ENCODE measurements at places on chromosomes 5 and 9.

DNA sequence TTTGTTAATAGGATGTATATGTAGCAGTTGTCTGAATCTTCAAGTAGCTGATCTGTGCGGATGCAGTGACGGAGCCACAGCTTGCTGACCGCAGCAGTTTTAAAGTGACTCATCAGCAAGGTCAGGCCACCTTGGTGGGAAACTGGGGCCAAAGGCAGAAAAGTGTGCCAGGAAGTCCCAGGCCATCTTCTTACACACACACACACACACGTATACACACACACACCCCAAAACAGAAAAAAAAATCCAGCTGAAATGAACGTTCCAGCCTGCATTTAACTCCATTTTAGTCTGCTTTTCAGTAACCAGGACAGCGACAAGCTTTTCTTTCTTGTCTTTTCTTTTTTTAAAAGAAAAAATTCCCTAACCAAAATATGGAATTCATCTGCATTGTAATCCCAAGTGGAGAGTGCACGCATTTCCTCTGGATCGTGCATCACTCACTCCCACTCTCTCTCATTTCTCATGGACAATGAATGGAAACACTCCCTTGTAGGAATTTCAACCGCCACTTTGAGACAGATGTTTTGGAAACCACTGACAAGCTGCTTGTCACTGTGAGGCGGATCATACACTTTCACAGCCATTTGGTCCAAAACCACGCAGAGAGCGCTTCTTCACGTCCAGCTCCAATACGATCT lies 103.9 kb downstream of the LHFPL2 start:
- no peak for DNase-seq

GRCh38 chr5:1477341-1477740 lies 32.1 kb upstream of the SLC6A3 start:
- DNase-seq = no peak

GRCh38 chr9:127123064-127123890 lies 842 bp upstream of the ANGPTL2 start:
- no peak for DNase-seq

- DNase-seq = no peak
Observed at GRCh38 chr5:126015235-126016181, 407.7 kb upstream of the GRAMD2B start.

GRCh38 chr5:40685976-40686486 lies 6.3 kb downstream of the PTGER4 start:
- DNase-seq = no peak

GRCh38 chr9:113210815-113211214 lies 10.3 kb downstream of the FKBP15 start:
- no peak for DNase-seq

GRCh38 chr5:42250-42649 lies 49.7 kb upstream of the PLEKHG4B start:
- DNase-seq = no peak

DNA sequence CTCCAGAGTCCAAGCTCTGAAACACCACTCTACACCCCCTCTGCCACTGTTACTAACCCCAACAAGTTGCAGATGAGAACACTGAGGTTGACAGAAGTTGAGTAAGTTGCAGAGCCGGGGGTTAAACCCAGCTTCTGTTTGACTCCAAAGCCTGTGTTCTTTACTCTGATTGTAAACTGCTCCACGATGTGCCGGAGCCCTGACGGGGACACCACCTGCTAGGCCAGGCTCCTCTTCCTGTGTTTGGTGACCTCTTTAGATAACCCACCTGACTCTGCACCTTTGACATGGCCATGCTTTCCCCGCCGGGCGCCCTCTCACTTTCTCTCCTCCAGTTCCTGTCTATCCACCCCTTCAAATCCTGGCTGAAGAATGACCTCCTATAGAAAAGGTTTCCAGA lies 96.7 kb downstream of the PAX5 start:
- DNase-seq = no peak

DNA sequence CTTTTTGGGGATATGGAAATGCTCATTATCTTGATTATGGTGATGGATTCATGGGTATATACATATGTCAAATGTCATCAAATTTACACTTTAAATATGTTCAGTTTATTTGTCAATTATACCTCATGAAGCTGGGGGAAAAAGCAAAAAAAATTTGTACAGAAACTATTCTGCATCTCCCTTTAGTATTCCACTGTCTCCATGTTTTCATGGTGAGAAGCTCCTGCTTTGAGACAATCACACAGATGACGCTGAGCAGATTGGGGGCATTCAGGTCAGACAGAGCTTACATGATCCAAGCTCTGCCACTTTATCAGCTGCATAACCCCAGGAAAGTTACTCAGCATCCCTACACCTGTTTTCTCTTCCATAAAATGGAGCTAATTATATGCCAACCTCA lies 101.5 kb downstream of the PLPPR1 start:
- no peak for DNase-seq

DNA sequence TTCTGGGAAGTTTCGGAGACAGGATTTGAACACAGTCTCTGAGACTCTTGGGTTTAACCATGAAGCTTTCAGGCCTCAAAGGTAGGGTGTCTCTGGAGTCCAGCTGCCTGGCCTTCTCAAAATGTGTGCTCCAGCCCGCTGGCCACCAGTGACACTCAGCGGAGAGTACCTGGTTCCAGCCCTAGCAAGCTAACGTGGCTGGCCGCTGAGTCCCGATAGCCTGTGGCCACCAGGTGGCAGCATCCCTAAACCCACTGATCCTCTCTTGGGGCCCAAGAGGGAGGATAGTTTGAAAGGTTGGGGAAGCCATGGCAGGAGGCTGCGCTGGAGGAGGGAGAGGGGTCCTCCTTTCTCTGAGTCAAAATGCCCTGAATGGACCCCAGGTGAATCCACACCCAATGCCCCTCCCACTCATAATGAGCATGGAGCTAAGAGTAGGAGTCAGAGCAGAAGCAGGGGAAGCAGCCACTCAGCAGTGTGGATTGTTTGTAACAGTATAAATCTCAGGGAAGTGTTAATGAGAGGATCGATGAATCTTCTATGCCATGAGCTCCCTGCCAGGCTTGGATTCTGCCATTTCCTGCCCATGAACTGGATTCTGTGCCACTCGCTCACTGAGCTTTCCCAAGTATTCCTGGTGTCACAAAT lies 5.4 kb upstream of the TIFAB start:
- peak; percentile 13 for DNase-seq

- DNase-seq = no peak
Observed at GRCh38 chr5:167576897-167577296, 714.5 kb upstream of the WWC1 start.

GRCh38 chr5:34523387-34523726 lies 132.8 kb upstream of the RAI14 start:
- no peak for DNase-seq

- DNase-seq = no peak
Observed at GRCh38 chr5:37056762-37057161, 180.2 kb downstream of the NIPBL start.

DNA sequence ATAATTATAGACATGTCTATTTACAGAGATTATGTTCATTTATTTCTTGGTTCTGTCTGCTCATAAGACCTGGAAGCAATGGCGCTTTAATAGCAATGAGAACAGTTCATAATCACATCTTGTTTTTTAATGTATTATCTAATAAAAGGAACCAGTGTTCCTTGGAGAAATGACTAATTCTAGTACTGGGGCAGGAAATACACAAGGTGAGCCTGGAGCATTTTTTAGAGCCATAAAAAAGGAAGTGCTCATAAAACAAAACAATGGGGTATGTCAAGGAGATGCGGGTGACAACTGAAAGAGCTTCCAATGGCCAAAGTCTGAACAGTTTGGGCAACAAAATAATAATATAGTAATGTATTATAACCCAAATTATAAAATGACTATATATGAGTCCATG lies 531.9 kb upstream of the CHD1 start:
- no peak for DNase-seq

GRCh38 chr9:801399-802071 lies 40.0 kb upstream of the DMRT1 start:
- no peak for DNase-seq

DNA sequence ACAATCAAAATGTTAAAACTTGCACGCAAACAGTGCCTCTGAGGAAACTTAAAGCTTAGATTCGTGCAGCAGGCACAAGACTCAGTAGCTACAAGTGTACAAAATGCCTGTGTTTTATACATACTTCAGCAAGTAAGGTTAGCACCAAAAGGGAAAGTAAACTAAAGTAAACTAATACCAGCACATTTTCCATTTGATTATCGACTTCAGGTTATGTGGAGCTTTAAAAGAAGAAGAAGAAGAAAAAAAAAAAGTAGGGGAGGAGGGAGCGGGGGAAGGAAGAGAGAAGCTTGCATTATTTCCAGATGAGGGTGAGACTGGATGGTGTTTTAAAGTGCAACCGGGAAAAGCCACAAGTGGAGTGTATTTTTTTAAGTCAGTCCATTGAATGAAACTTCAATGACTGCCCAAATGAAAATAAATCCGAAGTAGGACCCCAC lies 596 bp upstream of the ADAMTS6 start:
- DNase-seq = no peak

GRCh38 chr5:151205411-151205810 lies 18.5 kb downstream of the CCDC69 start:
- no peak for DNase-seq

DNA sequence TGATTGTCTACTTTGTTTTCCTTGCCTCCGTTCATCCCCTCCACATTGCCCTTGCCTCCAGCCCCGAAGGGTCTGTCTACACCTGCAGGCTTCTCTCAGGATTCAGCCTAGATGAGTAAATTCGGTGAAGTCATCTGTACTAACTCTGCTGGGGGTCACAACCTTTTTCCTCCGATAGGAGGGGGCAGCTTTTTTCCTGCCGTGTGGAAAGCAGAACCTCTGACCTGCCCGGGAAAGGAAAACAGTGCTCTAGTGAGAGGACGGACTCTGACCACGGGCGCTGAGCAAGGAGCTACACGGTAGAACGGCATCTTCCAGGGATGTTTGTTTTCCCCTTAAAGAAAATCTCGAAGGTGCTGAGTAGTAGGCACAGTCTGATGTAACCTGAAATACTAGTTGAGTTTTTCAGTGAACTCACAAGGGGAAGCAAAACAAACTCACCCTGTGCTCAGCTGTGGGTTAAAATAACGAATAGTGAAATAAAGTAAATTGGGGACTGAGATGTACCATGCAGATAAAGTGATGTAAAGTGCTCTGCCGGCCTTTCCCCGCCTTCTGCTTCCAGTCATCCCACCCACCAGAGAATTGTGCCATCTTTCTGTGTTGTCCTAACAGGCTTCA lies 281.8 kb downstream of the AOPEP start:
- no peak for DNase-seq

- DNase-seq = no peak
Observed at GRCh38 chr5:151155775-151156506, 1.6 kb downstream of the ANXA6 start.

- no peak for DNase-seq
Observed at GRCh38 chr5:86749841-86750240, 132.1 kb downstream of the COX7C start.

DNA sequence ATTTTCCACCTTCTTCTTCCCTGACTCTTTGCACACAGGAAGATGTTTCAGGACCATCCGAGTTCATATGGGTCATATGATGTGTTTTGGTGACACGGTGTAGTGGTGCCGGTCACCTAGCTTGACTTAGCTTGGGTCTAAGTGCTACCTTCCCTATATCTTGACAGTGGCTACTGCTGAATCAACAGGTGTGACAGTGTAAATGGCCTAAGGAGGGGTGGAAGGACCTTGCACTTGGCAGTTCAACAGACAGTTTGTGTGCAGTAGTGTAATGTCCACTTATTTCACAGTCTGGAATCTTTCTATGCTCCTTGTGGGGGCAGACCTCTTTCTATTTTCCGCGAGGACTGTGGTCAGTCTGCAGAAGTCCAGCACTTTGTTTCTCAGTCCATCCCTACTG lies 43.8 kb downstream of the CARTPT start:
- no peak for DNase-seq

DNA sequence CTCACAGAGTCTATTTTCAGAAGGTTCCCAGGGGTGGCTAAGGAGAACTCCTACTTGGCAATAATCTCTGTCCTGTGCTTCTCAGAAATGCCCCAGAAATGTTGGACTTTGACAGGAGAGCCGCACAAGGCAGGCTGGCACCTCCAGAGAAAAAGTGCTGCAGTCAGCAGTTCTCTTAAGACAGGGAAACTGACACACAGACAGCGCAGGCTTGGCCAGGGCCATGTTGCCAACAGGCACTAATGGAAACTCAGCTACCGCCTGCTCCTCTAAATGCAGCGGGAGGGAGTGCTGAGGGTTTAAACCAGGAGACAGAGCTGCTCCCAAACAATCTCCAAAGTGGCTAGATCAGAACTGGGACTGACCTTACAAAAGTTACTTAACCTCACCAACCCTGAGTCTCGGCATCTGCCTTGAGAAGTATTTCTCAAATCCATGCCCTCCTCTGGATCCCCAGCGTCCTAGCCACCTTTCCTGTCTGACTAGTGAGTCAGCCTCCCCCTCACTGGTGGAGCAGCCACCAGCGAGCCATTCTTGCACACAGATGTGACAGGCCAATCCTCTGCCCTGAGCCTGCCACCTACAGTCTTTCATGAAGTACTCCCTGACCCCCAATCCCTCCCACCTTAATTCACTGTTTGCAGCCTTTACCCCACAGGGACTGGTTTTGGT lies 186.4 kb downstream of the CDK5RAP2 start:
- no peak for DNase-seq

- DNase-seq = no peak
Observed at GRCh38 chr5:149852641-149853330, 91.8 kb downstream of the PDE6A start.
